ENCODE measurements at places on chromosomes 4 and X.

- DNase-seq, result peak; percentile 32
Measured at GRCh38 chrX:150899191-150899757, 806 bp upstream of the CD99L2 start.

DNA sequence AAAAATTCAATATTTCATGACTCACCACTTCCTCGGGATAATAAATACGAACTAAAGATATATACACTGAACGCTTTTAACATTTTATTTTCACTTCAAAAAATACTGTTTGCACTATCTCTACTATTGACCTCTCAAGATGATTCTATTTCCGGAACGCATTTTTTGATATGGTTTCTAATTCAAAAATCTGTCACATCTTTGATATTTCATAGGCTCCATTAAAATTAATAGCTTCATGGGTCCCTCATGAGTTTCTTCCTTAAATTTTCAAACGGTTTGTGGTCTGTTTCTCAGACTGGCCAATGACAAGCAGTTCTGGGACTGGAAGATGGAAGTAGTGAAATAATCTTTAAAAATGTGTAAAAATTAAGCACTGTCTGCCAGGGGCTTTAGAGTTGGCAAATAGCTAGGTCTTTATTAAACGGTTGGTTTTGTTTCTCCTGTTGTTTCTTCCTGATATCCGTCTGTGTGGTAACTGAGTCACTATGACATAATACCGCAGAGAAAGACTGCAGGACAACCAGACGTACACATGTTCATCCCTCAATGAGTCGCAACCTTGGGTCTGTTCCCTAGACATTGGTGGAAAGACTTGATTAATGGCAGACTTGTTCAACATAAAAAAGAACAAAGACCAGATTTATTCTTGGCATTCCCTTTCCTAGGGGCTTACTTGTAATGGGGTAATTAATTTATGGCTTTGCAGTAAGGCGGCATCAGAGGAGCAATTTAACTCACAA, 133.8 kb downstream of the PALLD start:
- DNase-seq, result peak; percentile 66

GRCh38 chrX:78922754-78923153, 22.4 kb upstream of the P2RY10 start:
- DNase-seq, result no peak

- DNase-seq, result no peak
Measured at GRCh38 chr4:67699603-67700002, 1.4 kb downstream of the UBA6 start.

DNA sequence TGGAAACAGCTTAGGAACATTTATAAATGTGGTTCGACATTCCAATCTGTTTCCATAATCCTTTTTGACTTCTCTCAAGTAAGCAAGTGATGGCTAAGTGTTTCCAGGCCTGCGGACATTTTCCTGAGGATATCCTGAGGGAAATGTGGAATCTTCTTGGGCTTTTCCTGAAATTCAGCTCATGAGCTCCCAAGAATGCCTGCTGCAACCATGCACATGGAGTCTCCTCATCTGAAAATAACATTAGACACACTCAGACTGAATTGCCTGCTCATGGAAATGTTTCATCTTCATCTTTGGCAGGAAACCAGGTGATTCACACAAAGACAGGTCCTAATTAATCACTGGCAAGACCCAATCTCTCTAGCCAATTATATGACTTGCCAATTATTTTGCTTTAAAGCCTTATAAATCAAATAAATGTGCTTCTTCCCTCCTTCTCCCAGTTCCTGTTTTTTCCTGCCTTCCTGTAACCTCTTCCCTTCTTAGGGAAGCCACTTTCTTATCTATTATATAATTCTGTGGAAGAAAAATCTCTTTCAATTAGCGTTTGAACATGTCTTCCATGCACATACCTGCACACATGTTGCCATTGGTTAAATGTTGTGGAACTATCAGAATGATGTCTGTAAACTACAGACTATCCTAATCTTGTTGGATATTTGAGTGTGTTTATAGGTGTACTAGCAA, 104.6 kb upstream of the MXRA5 start:
- no peak for DNase-seq

DNA sequence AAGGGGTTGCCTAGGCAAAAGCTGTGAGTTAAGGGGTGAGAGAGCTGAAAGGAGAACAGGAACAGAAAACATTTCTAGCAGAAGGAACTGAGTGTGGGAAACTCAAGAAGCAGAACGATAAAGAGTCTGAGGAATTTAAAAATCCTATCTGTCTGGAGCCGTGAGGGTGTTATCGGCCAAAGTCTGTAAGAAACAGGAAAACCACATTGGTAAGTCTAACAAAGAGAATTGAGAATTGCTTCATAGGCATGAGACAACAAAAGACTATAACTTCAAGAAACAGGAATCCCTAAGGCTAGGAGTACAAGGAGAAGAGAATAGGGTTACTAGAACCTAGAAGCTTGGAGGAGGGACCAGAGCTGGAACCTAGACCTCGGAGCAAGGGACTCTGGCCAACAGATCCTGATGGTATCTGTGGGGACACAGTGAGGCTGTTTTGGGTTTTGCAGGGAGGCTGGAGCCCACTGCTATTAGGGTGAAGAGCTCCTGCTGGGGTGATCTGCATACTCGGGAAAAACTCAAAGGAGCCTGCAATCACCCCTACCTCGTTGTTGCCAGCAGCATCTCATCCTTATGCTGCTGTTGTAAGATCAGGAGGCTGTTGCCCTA, 175.6 kb downstream of the FBXO8 start:
- no peak for DNase-seq

GRCh38 chr4:126405369-126405982, 1090.7 kb downstream of the FAT4 start:
- no peak for DNase-seq

GRCh38 chr4:163609019-163609418, 114.5 kb downstream of the TMA16 start:
- no peak for DNase-seq

DNA sequence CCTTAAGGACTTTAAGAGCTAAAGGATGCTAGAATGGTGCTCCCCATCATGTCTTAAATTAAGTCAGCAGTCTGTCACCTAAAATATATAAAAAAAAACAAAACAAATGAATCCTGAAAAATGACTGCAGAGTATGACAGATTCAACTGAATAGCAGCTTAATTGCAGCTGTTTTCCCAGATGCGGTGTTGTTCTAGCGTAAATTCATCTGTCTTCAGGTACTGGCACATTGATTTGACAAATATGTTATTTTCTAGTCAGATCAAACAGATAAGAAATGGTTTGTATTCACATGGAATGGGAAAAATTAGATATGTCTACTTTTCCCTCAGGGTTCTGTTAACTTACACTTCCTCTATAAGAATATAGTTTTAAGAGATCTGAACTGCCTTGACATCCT, 211.7 kb downstream of the NAF1 start:
- no peak for DNase-seq

DNA sequence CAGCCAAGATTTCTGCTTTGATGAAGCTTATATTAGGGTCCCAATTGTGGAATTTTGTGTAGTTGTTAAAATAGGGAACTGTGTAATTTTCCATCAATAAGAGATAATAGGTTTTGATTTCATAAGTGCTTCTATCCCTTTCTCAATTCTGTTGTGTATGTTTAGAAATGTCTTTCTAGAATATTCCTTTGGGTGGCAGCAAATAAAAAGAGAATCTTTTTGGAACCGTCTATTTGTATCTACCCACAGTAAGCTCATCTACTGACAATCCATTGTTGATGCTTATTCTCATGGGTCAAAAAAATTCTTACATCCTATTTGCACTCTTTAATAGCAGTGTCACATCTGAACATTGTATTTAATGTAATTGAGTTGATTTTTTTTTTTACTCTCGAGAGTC, 61.7 kb downstream of the TMA16 start:
- no peak for DNase-seq

DNA sequence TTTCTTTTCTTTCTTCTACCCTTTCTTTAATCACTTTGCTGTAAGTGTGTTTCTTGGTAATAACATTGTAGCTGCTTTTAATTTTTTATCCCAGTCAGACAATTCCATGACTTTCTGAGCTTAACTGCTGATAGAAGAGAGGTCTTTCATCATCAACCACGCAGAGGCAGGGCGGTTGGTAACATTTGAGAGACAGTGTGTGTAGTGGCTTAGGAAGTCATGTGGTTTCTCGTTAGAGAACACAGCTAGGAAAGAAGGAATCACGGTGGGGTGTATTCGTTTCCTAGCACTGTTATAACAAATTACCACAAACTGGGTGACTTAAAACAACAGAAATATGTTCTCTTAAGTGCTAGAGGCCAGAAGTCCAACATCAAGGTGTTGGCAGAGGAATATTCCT, 11.5 kb downstream of the PRPS2 start:
- no peak for DNase-seq

- no peak for DNase-seq
Measured at GRCh38 chrX:123357941-123358340, 173.9 kb downstream of the GRIA3 start.

- no peak for DNase-seq
Measured at GRCh38 chrX:13043138-13043537, 1.3 kb downstream of the FAM9C start.

GRCh38 chrX:23557070-23557469, 110.2 kb upstream of the PRDX4 start:
- no peak for DNase-seq

DNA sequence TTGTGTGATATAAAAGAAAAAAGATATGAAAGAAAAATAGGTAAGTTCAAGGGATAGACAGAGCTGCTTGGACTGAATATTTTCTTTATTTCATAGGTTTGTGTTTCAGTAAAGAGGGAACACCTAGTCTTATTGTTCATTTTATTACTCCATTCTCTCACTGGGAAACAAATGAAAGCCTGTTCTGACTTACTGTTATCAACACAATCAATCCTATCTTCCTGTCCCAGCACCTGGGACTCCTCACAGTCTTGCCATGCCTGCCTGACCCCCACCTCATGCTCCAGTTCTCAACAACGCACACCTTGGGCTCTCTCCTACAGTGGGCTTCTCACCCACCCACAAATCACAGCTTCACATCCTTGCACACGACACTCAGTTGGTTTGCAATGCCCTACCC, 189.5 kb downstream of the PRDM5 start:
- no peak for DNase-seq

- DNase-seq, result peak; percentile 52
Measured at GRCh38 chr4:38804654-38805295, at the start of gene TLR1. TSS of gene TLR1 (minus strand) at chr4:38804791. CDS start at chr4:38798831, 5,960 bp downstream.

- peak; percentile 4 for DNase-seq
Measured at GRCh38 chrX:56564921-56565840, 1.8 kb downstream of the UBQLN2 start.

DNA sequence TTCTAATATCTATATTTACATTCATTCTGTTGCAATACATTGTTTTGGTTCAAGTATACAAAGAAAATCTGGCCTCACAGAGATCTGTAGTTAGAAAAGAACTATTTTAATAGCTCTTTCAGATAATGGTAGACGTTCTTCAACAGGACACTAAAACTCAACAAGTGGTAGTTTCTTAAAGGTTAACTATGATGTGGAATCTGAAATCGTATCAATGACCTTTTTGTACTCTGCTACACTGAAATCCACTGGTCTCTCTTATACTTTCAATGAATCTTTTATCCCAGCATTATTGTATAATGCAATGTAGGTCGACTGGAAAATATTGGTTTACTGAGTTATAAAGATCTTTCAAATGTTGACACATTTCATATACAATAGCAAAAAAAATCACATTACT, 12.7 kb downstream of the TMEM185A start:
- DNase-seq, result no peak

GRCh38 chr4:116362583-116362982, 722.8 kb downstream of the TRAM1L1 start:
- no peak for DNase-seq

GRCh38 chr4:120694973-120695372, 227.6 kb downstream of the PRDM5 start:
- no peak for DNase-seq

- DNase-seq, result peak; percentile 11
Measured at GRCh38 chr4:126630230-126630629, 1002.5 kb upstream of the INTU start.

DNA sequence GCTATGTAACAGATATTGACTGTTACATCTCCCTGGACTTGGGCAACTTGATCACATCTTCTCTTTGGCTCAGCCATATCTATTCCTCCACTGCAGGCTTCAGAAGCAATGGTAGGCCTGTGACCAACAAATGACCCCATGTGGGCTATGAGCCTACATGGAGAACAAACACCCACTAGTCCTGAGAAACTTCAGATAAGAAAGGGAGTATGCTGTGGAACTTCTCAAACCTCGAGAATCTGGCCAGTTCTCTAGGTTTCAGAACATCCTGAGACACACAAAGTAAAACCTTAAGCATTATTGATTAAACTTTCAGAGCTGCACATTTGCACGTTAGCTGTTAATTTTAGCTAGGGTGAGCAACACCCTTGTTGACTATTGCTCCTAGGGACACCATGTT, 16.3 kb downstream of the RBMX2 start:
- no peak for DNase-seq
